ENCODE measurements at places on chromosomes 2 and 18.
A peak's percentile ranks its signal among the peaks of the same experiment; 100 is the strongest.

DNA sequence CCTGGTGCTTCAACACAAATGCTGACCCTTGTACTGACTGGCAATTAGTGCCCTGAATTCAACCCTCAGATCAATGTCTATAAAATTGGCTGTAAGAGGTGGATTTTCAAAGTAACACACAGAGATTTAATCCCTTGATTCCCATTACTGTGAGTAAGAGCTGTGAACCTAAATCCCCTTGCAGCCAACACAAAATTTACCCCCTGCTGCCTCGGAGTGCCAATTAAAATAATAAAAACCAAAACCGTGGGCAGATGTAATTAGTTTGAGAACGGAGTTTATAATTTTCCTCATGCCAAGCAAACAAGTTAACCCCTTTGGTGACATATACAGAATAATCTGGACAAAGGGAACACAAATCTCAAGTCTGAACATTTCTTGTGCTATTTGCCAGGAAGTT, 55.8 kb upstream of the REV1 start:
- DNase-seq, result no peak

- peak; percentile 28 for DNase-seq
Observed at GRCh38 chr2:237686659-237687136, 59.3 kb downstream of the LRRFIP1 start.

GRCh38 chr2:156334496-156335478, 2.3 kb upstream of the NR4A2 start:
- peak; percentile 78 for DNase-seq

DNA sequence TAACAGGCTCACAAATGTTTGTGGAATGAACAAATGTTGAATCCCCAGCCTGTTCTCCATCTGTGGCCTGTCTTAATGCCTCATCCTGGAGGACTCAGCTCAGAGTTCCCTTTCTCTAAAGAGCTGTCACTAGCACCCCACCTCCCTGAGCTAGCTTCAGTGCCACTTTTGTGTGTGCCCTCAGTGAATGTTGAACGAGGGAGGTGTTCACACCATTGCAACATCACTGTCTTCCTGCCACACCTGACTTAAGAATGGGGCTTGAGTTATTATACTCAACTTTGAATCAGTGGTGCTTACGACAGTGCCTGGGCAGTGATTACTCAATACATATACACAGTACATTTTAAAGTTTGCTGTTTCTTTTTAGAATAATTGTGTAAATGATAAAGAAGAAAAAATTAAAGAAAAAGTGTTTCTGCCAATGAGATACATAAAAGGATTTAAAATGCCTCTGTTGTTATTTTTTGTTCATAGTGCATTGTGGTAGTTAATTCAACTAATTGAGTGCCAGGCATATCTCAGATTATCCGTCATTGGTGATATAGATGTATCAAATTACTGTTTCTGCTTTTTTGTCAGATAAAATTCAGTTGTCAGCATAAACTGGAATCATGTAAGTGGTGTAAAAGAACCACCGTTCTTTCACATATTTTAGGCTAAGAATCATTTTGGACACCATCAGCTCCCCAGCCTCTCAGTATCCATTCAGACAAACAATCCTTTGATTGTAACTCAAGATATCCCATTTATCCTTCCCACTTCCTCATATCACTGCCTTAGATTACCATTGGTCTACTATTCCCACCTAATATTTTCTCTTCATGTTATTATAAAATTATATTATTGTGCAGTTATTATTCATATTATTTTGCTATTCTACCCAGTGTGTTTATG, 304.7 kb downstream of the PTPRM start:
- no peak for DNase-seq

DNA sequence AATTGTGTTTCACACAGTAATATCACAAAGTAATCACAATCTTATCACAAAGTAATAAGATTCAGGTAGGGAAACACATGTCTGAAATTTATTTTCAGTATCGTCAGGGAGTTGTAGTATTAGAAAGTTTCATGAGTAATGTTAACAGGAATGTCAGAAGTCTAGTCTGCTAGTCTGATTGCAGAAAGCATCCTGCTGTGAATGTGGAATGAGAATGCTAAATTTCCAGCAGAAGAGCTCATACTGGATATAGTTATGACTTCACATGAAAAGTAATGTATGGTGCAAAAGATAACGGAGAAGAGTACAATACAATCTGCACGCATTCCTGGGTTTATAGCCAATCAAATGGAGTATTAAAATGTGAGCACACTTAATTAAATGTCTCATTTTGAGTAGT, 494.7 kb upstream of the SETBP1 start:
- no peak for DNase-seq

DNA sequence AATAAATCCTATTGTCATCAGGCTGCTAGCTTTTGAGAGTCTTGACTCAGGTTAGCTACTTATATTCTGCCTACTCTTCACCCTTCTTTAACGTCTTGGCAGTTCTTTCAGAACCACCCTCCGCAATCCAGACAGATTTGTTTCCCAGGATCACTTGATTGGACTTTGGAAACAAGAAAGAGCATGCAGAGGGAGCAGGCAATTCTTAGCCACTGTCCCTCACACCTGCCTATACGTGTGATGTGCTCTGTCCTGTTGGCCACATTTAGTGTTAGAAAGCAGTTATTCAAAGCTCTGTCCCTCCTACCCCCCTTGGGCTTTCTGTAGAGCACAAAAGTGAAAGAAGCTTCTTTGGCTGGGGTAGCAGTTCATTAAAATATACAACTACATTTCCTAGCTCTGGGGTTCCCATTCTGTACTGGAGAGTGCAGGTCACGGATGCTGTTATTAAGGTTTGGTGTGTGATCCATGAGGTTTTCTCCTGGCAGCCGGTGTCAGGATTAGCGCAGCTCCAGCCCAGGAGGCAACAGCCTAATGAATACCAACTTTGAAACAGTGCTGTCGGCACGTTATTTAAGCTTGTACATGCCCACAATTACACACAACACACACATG, 6.3 kb downstream of the FZD5 start:
- peak; percentile 34 for DNase-seq

GRCh38 chr2:12434630-12435098, 282.1 kb upstream of the TRIB2 start:
- DNase-seq, result peak; percentile 35

GRCh38 chr2:111897630-111897923, 830 bp upstream of the MERTK start:
- no peak for DNase-seq

DNA sequence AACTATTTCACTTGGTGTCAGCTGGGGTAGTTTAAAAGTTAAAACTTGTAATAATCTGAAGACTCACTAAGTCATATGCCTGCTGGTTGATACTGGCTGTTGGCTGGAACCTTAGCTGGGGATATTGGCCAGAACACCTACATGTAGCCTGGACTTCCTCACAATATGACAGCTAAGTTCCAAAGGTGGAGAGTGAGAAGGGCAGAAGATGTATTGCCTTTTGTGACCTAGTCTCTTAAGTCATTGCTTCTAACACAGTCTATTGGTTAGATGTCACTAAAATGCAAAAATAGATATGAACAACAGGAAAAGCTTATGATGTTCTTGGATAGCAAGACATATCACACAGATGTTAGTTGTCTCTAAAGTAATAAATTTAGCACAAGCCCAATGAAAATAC, 113.2 kb upstream of the CHAC2 start:
- DNase-seq, result no peak

GRCh38 chr2:230692760-230693159, 19.9 kb upstream of the CAB39 start:
- no peak for DNase-seq

- no peak for DNase-seq
Observed at GRCh38 chr2:28633746-28634145, 117.9 kb upstream of the PPP1CB start.

- no peak for DNase-seq
Observed at GRCh38 chr18:65255417-65255816, 495.4 kb upstream of the CDH7 start.

GRCh38 chr2:221908518-221908917, 336.4 kb upstream of the EPHA4 start:
- DNase-seq, result no peak

- DNase-seq, result no peak
Observed at GRCh38 chr2:119692310-119692709, 13.3 kb downstream of the TMEM177 start.

- no peak for DNase-seq
Observed at GRCh38 chr2:169018390-169018789, 12.7 kb downstream of the ABCB11 start.

DNA sequence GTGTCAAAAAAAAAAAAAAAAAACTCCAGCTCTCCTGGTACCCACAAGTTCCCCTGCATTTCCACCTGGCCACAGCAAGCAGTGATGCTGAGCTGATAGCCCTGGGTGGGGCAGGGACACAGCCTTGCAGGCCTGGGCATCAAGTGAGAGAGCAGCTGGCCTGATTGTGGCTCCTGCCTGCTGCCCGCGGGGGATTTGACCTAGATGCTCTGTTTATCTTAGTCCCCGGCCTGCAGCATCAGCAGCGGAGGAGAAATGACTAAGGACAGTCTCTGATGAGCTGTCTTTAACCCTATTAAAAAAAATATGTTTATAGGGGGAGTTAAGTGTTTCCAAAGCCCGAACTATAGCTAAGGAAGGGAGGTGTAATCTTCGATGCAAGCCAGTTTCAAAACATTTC, 102.6 kb downstream of the MTCL1 start:
- peak; percentile 23 for DNase-seq

Measured in WERI-Rb-1 (cell line).